ENCODE measurements at places on chromosomes 7 and 10.

GRCh38 chr7:79036356-79036755 lies 417.1 kb downstream of the MAGI2 start:
- DNase-seq: no peak

GRCh38 chr7:159172400-159172799 lies 27.7 kb upstream of the VIPR2 start:
- DNase-seq: no peak

GRCh38 chr10:82190432-82191260 lies 315.7 kb downstream of the NRG3 start:
- DNase-seq: no peak

DNA sequence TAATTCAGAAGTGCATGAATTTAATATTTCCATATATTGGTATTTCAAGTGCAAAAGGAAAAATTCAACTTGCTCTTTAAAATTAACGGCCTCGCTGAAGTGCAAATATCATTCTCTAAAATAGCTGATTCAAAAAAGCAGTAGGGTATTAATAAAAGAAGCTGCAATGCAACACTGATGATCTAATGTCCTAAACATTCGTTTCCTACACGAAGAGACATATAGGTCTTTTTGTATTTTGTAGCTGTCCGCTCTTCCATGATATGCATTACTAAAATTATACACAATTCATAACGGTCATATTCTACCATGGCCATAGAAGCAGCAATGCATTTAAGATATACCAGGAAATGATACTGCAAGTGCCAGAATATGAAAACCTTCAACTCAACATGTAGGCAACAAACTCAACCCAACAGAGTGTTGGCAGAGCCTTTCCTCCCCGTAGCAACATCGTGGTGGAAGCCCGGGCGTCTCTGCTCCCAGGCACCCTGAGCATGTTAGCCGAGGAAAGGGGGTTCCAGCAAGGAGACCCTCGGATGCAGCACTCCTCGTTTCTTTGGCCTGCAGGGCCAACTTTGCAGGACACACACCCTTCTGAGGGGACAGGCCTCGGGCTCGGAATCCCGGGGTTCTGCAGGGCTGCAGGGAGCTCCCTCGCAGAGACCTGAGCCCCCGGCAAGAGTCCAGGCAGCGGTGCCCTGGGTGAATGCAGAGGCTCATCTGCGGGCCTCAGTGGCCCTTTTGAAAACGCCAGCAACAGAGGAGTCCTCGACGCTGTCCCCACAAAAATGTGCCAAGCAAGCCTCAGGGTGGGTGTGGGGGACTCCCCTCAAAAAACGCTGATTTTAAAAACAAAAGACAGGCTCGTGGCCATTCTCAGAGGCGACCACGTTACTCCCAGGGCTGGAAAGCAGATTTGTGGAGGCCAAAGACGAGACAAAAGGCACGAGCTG lies 1.6 kb downstream of the FAM171A1 start:
- no peak for DNase-seq

GRCh38 chr10:74991435-74991834 lies 120.0 kb upstream of the SAMD8 start:
- DNase-seq: no peak

- DNase-seq: no peak
These were observed 16.6 kb downstream of the CHCHD3 start for GRCh38 chr7:133065301-133065700.

GRCh38 chr7:154610903-154611302 lies 392.0 kb downstream of the PAXIP1 start:
- no peak for DNase-seq

DNA sequence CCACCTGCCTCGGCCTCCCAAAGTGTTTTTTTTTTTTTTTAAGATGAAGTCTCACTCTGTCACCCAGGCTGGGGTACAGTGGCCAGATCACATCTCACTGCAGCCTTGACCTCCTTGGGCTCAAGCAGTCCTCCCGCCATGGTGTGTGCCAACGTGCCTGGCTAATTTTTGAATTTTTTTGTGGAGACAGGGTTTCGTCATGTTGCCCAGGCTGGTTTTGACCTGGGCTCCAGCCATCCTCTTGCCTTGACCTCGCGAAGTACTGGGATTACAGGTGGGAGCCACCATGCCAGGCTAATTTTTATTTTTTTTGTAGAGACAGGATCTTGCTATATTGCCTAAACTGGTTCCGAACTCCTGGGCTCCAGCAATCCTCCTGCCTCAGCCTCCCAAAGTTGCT lies 9.0 kb upstream of the MLXIPL start:
- no peak for DNase-seq

Data from stimulated activated CD4-positive, alpha-beta T cell treated with anti-CD3 and anti-CD28 coated beads, TNF-alpha, amount 100 ng/mL, for 48 hours (primary cell).